ENCODE measurements at places on chromosomes 6 and 20.
A peak's percentile ranks its signal among the peaks of the same experiment; 100 is the strongest.

DNA sequence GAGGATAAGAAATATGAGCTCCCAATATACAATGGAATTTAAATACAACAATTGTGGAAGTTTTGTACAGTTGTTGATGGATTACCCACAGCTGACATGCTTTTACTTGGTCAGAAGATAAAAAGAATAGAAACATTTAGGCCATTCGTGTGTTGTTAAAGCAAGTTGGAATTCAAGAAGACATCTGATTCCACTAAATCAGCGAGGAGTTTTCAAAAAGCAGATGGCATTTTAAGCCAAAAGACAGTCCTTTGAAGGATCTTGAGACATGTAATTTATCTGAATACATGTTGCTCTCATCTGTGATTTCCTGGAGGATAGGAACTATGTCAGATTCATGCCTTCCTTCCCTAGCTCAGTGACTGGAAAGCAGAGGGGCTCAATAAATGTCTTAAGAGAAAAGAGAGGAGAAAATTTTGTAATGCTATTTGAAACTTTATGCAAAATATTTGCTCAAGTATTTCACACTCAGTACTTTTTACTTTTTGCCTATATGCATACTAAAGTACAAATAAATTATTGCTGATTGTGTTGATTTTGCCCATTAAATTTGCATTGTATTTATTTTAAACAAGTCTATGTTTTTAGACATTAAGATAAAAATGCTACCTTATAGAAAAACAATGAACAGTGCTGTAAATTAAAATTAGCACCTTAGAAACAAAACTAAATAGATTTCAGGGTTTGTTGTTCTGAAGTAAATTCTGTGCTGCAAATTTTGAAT is 733.8 kb upstream of the FLRT3 start:
- no peak for DNase-seq

GRCh38 chr6:26318459-26319404 is 46.3 kb upstream of the BTN3A2 start:
- no peak for DNase-seq

DNA sequence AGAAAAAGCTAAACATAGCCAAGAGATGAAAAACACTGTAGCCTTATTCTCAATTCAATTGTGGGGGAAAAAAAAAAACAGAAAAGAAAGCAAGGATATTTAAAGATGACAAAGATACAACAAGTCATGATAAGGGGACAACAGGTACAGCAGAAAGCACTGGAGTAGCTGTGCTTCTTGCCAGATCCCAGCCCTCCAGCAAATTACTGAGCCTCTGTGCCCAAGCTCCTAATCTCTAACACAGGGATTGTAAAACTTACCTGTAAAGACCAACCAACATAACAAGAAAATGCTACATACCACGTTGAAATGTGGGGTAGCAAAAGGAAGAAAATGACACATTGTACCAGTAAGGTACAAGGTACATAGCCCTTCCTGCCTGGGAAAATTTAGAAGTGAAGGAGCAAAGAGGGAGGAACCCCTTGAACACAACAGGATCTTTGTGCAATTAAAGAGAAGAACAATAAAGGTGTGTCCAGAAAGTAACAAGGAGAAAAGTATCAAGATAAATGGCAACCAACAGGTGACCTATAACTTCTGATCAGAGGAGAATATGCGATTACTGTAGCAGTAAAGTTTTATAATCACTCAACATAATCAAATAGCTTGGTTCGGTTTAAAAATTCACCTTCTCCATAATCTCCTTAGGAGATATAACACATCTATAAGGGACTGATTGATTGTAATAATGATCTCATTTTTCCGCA is 30.6 kb downstream of the PREP start:
- no peak for DNase-seq

GRCh38 chr6:158631678-158632537 is 12.6 kb downstream of the DYNLT1 start:
- DNase-seq = peak; percentile 81

- DNase-seq = no peak
These were observed 207.2 kb upstream of the ZNF184 start for GRCh38 chr6:27679964-27680694.

GRCh38 chr20:10739566-10739965 is 65.8 kb upstream of the JAG1 start:
- no peak for DNase-seq

GRCh38 chr6:27668442-27669294 is 195.8 kb upstream of the ZNF184 start:
- DNase-seq = no peak

DNA sequence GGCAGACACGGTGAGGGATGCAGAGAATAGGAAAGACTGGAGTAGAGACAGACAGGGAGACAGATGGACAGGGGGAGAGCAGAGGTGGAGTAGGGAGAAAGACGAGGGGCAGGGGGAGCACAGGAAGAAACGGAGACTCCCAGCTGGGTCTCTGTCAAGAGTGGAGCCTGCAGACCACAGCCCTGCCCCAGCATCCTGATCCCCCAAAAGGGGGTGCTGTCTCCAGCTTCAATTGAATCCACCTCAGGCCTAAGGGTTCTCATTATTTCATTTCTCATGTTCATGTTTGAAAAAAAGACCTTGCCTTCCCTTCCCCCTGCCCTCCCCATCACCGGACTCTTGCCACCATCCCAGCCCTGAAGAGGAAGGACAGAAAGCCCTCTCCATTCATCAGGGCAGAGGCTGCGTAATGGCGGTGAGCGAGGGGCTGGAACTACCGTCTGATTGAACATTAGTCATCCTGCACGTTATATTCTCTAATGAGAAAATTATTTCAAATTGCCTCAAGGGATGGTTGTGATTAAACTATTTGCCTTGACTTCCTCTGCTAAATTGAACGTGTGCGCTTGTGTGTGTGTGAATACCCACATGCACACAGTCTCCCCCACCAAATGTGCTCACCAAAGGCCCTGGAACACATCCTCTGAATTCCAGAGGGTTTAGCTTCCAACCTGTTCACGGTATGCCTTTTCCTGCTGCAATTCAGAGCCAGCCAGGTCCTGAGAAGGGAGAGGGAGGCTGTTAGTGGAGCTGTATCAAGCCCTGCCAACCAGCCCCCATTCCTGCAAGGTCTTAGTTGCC is 98.3 kb downstream of the CDC5L start:
- no peak for DNase-seq

DNA sequence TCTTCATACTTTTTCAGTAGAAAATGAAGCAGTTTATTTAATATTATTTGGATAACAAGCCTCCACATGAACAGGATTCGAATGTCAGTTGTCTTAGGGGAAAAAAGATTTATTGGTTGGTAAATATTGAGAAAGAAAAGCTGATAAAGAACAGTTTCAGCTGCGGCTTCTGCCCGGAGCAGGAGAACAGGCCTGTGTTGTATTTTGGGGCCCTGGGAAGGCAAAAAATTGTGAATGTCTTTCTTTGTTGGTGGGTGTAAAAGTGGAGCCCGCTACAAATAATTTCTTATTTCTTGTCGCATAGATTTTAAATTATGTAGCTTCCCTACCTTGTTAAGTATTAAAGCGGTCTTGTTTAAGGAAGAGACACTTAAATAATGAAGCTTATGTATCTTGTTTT is 90.5 kb upstream of the PAX1 start:
- DNase-seq = no peak

Data from heart right ventricle (tissue), 16 donors.